Lower leg skin (tissue), 4 donors: ENCODE measurements at places on chromosomes 1 and 21. TPM values are rescaled to one million over a fixed set of nuclear protein-coding genes. Genes with fewer than 3 reads are reported as not detected.
A peak's percentile ranks its signal among the peaks of the same experiment; 100 is the strongest.

Gene S100B
- total RNA-seq: 18.3 TPM

DNA sequence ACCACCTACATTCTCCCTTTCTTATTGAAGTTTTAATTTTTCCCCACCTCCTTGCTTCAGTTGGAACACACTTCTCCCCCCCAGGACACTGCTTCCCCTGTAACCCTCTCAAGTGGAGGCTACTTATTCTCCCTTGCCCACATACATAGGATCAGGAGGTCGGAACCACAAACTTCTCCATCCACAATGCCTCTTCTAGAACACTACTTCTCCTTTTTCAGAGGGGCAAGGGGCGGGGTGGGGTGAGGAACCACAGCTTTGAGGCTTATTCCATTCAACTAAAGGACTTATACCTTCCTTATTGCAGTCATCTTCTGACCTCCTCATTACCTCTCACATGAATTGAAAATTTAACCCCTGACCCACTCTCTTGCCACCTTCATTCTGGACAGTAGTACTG is 81.3 kb downstream of the NEK7 start:
- DNase-seq: no peak

GRCh38 chr1:22328331-22329147 is 123.1 kb upstream of the ZBTB40 start:
- peak; percentile 73 for DNase-seq

Gene CLEC20A
- not detected for total RNA-seq

DNA sequence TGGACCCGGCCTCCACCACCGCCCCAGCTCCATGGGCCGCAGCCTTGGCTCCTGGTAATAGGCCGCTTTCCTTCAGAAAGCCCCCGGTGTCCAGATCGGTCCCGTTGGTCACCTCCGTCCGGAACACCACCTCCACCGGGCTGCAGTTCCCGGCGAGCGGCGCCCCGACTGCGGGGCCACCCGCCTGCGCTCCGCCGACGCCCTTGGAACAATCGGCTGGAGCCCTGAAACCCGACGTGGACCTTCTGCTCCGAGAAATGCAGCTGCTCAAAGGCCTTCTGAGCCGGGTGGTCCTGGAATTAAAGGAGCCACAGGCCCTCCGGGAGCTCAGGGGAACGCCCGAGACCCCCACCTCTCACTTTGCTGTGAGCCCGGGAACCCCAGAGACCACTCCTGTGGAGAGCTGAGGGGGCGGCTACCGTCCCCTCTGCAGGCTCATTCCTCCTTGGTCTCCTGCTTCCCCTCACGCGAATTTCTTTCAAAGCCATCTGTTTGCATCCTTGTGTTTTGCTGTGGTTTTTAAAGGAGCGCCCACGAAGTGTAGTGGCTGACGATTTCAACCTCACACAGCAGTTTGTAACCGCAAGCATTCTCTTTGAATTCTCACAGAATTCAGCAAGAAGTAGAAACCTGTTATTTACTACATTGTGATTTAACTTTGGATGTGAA is 6.0 kb downstream of the FCRLB start:
- no peak for DNase-seq

- DNase-seq: no peak
Observed at GRCh38 chr1:232711996-232712395, 82.1 kb upstream of the SIPA1L2 start.

DNA sequence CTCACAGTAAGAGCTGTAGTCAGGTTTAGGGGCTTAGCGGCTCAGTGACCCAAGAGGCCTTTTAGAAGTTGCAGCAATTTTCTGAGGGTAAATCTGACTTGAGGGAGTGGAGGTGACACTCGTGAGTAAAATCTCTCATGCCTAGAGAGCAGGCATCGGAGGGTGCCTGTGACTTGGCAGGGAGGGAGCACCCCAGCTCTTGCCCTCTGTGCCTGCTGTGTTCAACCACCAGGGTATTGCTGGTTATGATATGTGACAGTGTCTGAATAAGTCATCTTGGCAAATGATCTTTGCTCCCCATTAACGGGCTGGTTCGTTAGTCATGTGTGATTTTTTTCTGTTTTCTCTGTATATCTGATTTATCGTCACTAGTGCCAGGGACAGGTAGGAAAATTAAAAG is 5.9 kb downstream of the MAN1C1 start:
- peak; percentile 58 for DNase-seq

DNA sequence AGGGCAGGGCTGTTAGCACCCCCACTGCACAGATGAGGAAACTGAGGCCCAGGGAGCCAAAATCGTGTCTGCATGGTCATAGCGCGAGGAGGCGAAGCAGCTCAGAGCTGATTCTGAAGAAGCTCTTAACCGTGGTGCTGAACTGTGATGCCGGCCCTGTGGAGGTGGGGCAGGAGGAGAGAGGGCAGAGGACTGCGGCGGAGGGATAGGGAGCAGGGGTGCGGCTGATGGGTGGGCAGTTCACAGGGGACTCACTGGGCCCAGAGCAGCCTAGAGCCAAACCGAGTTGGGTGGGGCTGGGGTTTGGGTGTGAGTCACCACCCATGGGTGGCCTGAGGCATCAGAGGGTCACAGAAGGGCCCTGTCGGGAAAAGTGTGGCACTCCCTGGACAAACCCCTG is 74.7 kb downstream of the RAP1GAP start:
- no peak for DNase-seq
